ENCODE measurements at places on chromosomes 3 and 15.
A peak's percentile ranks its signal among the peaks of the same experiment; 100 is the strongest.

DNA sequence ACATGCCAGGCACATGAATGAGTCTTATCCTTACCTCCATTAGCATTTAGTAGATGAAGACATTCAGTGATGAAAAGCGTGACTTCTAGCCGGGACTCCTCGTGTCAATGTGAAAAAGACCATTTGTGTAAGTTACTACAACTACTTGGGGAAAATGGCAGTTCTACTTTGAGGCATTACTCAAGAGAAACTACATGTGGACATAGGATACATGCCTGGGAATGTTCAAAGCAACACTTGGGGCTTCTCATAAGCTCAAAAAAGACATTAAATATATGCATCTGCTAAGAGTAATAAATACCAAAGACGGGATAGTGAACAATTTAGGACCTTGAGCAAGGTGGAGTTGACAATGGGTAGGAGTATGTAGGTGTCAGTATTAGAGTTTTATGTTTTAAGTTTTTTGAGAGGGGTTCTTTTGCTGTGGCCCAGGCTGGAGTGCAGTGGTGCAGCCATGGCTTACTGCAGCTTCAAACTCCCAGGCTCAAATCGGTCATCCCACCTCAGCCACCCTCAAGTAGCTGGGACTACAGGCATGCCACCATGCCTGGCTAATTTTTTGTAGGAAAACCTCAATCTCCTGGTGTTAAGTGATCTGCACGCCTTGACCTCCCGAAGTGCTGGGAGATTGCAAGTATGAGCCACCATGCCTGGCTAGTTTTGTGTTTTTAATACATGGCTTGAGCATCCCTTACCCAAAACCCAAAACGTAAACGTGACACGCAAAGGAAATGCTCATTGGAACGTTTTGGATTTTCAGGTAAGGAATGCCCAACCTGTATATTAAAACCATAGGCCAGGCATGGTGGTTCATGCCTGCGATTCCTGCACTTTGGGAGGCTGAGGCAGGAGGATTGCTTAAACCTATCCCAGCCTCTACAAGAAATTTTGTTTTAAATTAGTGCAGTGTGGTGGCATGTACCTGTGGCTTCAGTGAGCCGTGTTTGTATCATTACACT is 3.9 kb downstream of the RPLP1 start:
- DNase-seq, result no peak

- DNase-seq, result no peak
Measured at GRCh38 chr15:92021792-92022191, 168.3 kb downstream of the SLCO3A1 start.

- peak; percentile 69 for DNase-seq
Measured at GRCh38 chr3:130539005-130539404, 22.0 kb downstream of the COL6A6 start.

DNA sequence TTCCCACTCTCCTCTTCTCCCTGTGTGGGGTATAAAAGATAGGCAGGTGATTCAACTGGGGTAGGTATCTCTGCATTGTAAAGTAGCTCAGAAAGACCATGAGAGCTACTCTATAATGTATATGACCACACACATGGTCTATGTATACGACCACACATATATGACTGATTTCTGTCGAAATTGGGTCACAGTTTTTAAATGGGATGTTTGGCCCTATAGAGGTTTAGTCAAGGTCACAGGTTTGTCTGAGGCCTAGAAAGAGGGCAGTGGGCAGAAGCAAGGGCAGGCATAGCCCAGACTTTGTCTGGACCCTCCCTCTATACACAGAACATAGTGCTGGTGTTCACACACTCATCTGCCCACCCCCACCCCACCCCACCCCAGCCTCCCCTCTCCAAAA is 4.4 kb downstream of the LAMP3 start:
- peak; percentile 44 for DNase-seq

GRCh38 chr15:68431037-68431791 is 749 bp downstream of the ITGA11 start:
- DNase-seq, result no peak

DNA sequence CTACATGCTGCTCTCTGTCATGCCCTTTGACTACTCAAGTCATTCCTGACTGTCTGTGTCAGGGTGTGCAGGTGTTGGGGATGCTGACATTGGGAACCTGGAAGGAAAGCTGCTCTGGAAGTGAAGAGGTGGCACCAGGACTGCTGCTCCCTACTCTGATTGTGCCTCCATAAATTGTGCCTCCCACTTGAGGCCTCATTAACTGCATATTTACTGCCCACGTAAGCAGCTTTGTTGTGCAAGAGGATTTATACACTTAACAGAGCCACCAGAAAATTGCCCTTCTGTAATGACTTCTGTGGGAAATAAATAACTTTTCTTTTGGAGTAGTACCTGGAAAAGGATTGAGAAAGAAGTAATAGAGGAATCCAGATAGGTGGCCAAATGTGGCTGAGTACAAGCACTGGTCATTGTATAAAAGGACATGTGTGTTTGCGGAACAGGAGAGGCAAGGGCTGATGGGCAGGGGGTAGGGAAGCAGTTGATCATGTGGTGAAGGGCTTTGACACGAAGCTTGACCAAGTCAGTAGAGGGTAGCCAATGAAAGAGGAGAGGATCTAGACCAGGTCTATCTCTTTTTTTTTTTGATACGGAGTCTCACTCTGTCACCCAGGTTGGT is 24.8 kb downstream of the IL20RB start:
- no peak for DNase-seq
